Breast epithelium (tissue), 4 donors: ENCODE measurements at places on chromosomes 12 and 14. TPM values are rescaled to one million over a fixed set of nuclear protein-coding genes. Genes with fewer than 3 reads are reported as not detected.

DNA sequence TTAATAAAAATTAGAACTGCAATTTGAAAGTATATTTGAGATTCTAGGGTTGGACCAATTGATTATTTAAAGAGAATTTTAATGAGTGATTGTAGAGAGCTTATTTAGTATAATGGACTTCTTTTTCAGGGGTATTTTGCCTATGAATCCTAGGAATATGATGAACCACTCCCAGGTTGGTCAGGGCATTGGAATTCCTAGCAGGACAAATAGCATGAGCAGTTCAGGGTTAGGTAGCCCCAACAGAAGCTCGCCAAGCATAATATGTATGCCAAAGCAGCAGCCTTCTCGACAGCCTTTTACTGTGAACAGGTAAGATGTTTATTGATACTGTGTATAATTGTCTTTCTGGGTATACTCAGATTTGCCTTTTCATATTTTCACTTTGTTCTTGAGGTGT lies 35.9 kb upstream of the KCNMB4 start:
- no peak for DNase-seq

- DNase-seq = no peak
Measured at GRCh38 chr14:65019944-65020566, 33.4 kb downstream of the FNTB start.

CABP1 gene
- 0.80 TPM for total RNA-seq

PDZRN4 gene
- total RNA-seq = 0.98 TPM

DNA sequence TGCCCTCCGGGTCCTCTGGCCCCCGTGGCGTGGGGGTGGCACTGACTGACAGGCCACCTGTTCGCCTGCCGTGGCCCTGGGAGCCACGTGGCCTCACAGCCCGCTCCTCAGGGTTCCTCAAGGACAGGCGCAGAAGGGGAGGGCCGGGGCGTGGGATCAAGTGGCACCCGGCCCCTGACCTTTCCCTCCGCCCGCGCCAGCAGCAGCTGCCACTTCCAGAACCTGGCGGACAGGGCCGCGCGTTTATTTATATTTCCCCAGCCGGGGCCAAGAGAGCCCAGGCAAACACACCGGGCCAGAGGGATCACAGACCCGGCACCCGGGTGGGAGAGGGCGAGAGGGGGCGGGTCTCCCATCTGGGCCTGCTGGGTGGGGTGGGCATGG lies 92.6 kb downstream of the RFLNA start:
- no peak for DNase-seq

DNA sequence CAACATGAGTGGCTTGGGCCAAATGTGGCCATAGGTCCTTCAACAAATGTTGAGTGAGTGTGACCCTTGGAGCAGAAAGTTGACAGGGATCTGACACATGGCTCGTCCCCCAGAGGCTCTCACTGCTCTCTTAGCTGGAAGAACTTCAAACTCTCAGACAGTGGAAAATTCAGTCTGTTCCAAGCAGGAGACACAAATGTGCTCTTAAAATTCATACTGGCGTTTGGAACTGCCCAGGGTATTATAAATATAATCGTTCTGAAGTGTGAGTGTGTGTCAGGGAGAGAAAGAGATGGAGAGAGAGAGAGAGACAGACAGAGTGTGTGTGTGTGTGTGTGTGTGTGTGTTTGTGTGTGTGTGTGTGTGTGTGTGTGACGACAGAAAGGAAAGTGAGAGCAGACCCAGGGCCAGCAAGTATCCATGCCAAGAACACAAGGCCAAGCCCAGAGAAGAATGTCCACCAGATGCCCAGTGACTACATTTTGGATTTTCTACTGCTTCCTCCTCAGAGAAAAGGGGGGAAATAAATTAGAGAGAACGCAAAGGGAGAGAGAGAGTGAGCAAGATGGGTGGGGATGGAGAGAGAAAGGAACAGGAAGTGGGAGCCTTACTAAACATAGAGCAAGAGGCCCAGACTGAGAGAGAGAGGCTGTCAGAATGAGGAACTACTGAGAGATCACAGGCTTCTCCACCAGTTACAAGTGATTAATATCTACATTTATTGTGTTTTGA lies 193.6 kb upstream of the NUDT4 start:
- no peak for DNase-seq

DNA sequence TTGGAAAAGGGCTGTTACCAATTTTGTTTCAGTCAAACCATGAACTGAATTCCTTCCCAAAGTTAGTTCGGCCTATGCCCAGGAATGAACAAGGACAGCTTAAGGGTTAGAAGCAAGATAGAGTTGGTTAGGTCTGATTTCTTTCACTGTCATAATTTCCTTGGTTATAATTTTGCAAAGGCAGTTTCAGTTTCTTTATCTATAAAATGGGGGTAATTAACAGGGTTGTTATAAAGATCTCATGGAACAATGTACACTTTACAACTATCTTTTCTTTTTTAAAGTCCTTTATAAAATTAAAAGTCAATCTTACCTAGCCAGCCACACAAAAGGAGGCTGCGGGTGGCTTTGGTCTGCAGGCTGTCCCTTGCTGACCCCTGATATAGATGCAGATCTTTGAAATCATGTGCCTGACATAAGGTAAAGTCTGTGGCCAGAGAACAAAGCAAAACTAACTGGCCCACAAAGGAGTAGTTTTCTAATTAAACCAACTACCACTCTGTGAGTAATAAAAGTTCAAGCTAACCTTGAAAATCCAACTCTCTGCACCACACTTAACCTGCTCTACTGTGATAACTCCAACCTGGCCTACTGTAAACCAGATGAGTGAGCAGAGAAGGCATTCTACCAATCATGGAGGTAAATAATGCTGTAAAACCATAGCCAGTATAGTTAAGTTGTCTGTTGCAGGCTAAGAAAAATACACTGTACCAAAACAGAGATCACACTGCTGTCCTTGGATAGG lies 49.5 kb downstream of the SLC38A1 start:
- DNase-seq = no peak

TAS2R46 gene
- total RNA-seq = 3.2 TPM

GRCh38 chr12:109902891-109903418 lies 2.9 kb downstream of the TCHP start:
- DNase-seq = no peak

GRCh38 chr12:69120354-69120753 lies 119.0 kb upstream of the CPSF6 start:
- no peak for DNase-seq

PRIMA1 gene
- total RNA-seq = 1.3 TPM

DNA sequence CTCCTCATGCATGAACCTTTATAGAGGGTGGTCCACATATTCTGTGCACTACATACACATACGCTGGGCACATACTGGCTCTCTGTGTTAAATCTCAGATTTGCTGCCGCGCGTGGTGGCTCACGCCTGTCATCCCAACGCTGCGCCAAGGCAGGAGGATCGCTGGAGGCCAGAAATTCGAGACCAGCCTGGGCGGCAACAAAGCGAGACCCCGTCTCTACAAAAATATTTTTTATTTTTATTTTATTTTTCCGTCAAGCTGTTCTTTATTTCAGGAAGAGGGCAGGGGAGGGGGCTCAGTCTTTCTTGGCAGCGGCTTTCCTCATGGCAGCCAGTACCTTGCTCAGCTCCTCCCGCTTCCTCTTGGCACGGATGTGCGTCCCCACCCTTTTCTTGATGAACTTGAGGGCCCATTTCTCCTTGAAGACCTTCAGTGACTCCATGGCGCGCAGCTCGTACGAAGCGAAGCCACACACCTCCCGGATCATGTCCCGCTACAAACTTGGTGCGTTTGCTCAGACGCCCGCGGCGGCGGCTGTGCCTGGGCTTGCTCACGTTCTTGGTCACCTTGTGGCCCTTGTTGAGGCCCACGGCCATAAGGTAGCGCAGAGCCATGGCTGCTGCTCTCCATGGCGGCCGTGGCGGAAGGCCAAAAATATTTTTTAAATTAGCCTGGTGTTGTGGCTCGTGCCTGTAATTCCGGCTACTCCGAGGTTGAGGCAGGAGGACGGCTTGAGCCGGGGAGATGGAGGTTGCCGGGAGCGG lies 3.2 kb downstream of the DCAF4 start:
- no peak for DNase-seq

DNA sequence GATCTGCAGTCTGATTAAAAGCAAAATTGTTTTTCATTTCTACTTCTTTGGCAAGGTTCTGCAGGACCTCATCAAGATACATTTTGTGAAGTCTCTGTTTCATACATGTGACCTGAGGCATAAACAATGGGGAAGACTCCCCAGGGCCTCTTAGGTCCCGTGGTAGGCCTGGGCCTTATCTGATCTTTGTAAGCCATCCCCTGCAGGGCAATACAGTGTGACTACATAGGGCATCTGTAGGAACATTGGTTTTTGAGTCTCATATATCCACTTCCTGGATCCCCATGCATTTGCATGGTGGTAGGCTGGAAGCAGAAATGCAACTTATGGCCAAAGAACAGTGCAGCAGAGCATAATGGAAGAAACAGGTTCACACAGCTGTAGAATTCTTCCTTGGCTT lies 6.0 kb downstream of the FAR2 start:
- no peak for DNase-seq

CIDEB gene
- 8.0 TPM for total RNA-seq

DNA sequence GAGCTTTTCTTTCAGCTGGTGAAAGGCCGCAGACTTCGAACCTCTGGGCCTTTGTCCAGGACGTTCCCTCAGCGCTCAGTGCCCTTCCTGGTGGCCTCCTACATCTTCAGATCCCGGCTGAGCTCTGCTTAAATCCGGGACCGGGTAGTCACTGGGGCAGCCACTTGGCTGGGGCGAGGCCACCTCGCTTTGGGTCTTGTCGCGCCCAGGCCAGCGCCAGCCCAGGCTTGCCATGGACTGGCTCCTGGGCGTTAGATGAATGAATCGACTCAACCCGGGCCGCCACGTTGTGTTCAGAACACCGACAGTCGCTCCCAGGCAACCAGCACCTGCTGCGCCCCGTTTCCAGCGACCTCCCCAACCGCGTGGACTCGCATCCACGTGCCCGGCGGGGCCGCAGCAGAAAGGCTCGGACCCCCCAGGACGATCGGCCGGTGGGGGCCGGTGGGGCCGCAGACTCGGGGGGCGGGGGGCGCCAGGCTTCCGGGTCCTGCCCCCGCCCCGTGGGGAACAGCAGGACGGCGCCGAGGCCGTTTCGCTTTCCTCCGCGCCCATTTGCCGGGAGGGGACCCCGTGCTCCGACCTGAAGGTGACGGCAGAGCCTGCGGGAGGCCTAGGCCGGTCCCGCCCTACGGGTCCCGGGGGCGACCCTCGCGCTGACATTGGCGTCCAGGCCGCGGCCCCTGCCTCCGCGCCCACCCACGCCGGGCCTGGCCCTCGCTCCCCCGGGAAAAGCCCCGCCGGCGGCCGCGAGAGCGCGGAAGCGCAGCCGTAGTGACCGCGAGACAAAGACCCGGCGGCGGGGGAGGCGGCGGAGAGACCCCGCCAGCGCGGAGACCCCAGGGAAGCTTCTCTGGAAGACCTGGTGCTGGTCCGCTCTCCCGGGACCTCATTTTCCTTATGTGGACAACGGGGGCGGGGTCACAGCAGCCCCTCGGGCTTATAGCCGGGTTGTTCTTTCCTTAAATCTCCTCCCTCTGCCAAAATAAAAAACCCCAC lies 37.3 kb upstream of the RCOR1 start:
- no peak for DNase-seq

DNA sequence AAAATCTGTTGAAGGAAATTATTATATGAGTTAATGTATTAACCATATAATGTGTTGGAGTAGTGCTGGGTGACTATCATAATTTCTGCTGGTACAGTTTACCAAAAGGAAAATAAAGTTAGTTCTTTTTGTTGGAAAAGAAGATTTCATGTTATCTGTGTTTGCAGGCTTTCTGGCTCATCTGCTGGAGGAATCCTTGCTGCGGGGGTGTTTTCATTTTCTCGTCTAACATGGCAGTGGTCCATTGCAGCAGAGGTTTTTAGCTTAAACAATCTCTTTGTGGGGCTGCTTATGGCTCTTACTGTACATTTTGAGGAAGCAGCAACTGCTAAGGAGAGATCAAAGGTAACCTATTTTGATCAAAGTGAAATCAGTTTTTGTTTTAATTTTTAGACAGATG lies 24.1 kb downstream of the TMEM260 start:
- no peak for DNase-seq

- no peak for DNase-seq
Measured at GRCh38 chr12:123104809-123105208, 46.1 kb downstream of the PITPNM2 start.

NTN4 gene
- 110 TPM for total RNA-seq

DNA sequence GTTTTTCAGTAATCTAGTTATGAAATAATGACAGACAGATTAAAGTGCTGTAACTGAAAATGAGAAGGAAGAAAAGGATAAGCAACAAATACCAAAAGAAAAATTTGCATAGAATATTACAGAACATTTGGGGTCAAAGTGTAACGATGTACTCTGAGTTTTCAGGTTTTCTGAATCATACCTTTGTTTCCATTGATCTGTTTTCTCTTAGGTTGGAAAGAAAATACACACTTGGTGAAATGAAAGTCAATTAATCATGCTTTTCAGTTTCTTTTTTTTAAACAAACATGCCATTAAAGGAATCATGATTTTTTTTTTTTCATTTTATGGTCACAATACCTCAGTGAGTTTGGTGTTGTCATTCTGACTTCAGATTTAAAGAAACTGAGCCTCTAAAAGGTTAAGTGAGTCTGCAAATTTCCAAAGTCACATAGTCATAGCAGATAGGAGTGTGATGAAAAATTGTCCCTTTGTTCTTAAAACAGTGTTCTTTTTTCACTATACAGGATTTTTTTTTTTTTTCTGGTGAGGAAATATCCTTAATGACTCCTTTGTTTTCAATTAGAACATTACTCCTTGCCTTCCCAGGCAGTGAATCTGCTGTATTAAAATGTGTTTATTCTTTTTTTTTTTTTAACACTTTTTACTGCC lies 35.9 kb upstream of the PZP start:
- DNase-seq = no peak

XRCC3 gene
- total RNA-seq = 10.2 TPM

DNA sequence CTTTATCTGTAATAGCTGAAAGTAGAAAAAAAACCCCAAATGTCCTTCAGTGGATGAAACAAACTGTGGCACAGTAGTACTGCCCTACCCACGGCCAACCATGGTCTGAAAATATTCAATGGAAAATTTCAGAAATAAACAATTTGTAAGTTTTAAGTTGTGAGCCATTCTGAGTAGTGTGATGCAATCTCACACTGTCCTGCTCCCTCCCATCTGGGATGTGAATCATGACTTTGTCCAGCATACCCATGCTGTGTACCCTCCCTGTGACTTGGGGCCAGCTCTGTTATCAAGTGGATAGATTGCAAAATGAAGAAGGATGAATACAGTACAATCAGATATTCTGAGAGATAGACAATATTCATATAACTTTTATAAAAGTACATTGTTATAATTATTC lies 106.2 kb downstream of the SMOC1 start:
- DNase-seq = no peak

GRCh38 chr12:70577283-70577634 lies 60.0 kb downstream of the PTPRB start:
- DNase-seq = no peak

TEX22 gene
- total RNA-seq = 0.64 TPM

DNA sequence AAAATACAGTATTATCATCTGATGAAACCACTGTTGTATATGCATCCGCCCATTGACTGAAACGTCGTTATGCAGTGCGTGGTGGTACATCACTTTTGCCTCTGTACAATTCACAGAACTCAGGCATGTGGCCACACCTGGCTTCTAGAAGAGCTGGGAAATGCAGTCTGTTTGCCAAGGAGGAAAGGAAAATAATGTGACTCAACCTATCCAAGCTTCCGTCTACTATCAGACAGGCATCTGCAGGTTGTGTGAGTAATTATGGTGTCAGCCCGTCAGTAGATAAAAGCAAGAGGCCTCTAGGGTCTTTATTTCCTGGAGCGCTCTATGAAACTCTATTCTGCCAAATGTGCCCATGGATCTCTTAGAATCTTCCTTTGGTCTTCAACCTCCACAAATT lies 111.6 kb downstream of the BBS10 start:
- no peak for DNase-seq

TAS2R7 gene
- not detected for total RNA-seq
